ENCODE measurements at places on chromosomes 3 and 15.
A peak's percentile ranks its signal among the peaks of the same experiment; 100 is the strongest.

- DNase-seq, result peak; percentile 61
Measured at GRCh38 chr3:171113716-171114115, 87.2 kb upstream of the SLC2A2 start.

DNA sequence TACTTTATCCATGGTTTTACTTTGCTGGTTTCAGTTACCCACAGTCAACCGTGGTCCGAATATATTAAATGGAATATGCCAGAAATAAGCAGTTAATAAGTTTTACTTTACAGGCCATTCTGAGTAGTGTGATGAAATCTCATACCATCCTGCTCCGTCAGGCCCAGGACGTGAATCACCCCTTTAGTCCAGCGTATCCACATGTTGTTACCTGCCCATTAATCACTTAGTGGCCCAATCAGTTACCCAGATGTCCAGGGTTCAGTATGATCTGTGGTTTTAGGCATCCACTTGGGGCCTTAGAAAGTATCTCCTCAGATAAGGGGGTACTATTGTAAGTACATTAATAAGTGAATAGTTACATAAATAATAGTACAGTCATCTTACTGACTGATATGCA is 88.0 kb downstream of the TTBK2 start:
- DNase-seq, result no peak

- no peak for DNase-seq
Measured at GRCh38 chr3:93969443-93969842, 4.3 kb downstream of the PROS1 start.

DNA sequence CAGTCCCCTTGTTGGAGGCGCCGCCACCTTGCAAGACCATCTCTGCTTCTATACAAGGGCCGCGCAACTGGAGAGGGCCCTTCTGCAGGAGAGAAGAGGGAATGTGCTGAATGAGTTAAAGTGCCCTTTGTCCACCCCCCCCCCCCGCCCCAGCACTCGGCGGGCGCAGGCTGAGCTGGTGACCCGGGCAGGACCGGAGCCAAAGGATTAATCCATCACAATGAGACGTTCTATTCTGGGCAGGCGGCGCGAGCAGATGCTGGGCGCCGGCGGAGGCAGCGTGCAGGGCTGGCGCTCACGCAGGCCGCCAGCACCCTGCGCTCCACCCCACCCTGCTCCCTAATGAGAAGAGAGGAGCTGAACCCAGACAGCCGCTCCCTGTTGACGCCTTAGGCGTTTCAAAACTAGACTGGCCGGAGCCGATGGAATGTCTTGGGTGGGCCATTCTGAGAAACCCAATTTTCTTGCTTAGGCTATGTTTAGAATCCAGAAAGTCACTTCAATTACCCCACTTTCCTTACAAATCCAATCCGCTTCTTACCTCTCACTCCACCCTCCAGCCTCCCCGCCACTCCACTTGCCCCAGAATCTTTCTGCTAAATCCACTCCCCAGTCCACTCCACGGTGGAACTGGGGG is 32.9 kb downstream of the GJD2 start:
- peak; percentile 94 for DNase-seq

GRCh38 chr15:65174509-65174908 is 10.6 kb downstream of the CLPX start:
- no peak for DNase-seq

- no peak for DNase-seq
Measured at GRCh38 chr15:91243826-91244225, 143.8 kb downstream of the SV2B start.

DNA sequence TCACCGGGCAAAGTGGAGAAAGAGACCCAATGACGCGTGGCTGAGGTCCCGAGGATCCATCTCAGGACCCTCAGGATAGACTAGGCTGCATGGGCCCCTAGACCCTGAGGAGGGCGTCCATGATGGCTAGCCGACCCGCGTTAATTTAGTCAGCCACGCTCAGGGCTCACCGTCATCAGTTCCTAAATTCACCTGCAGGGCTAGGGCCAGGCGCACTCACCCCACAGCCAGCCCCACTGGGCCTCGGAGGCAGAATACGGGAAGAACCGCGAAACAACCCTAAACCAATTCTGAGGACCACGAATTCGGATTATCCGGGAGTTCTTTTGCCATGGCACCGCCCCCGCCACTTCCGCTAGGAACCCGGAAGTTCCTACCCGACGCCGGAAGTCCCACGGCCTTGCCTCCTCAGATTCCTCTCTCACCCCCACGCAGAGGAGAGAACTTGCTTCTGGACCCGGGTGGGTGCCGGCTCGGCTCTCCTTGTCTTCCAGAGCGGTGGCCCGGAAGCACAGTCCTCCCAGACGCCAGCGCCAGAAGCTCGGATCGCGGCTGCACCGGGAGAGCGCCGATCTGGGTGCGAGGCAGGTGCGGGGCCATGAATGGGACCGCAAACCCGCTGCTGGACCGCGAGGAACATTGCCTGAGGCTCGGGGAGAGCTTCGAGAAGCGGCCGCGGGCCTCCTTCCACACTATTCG is at the start of the genes EAF1 and METTL6:
Gene EAF1, plus strand, starts transcription at position 417 of the 699 bp plus-strand sequence. Its CDS starts 182 bp downstream, at position 599.
Gene METTL6, minus strand, starts transcription at position 363 of the 699 bp plus-strand sequence. CDS start 1,033 bp downstream, outside the sequence.
- peak; percentile 87 for DNase-seq

DNA sequence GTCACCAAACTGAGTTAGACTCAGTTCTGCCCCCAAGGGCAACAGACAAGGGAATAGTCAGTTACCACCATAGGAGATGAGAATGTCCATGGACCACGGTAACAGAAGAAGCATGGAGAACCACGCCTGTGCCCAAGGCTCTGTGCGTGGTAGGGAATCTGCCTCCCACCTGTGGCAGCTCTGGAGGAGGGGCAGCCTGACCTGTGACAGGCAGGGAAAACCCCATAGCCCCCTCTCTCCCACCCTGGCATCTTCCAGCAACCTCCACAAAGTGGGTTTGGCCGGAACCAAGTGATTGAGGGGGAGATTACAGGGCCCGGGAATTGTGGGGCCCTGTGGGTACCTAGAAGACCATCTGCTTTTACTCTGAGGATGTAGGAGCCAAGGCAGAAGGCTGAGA is 14.3 kb upstream of the LTF start:
- DNase-seq, result no peak

GRCh38 chr3:136353461-136353860 is 103.3 kb downstream of the PCCB start:
- DNase-seq, result no peak

- DNase-seq, result no peak
Measured at GRCh38 chr3:151264605-151265004, 13.7 kb downstream of the P2RY14 start.

- no peak for DNase-seq
Measured at GRCh38 chr3:40299721-40300335, 9.7 kb upstream of the EIF1B start.

GRCh38 chr3:57118254-57118653 is 46.9 kb downstream of the IL17RD start:
- no peak for DNase-seq

DNA sequence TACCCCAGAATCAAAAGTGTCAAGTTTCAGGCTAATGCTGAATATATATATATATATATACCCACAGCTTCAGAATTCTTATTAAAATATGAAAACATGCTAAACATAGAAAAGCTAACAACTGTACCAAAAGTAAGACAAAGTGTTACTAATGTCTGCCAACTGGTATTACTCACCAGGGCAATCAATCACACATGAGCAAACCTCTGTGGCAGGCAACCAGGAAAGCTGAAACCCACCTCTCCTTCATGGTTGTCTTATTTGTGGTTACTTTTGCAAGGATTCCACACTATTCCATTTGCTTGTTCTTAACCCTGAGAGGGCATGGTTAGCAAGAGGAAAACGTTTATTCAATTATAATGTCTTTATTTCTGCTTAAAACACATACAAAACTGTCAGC is 512.3 kb upstream of the MDFIC2 start:
- no peak for DNase-seq

- DNase-seq, result no peak
Measured at GRCh38 chr15:42159381-42160015, 3.1 kb upstream of the PLA2G4F start.

- DNase-seq, result no peak
Measured at GRCh38 chr3:112005091-112005672, 6.5 kb downstream of the TAGLN3 start.

- no peak for DNase-seq
Measured at GRCh38 chr3:172217877-172218276, 178.5 kb downstream of the FNDC3B start.

- DNase-seq, result no peak
Measured at GRCh38 chr3:196192524-196193051, 18.6 kb downstream of the ZDHHC19 start.

GRCh38 chr3:156632601-156633000 is 41.8 kb upstream of the TIPARP start:
- DNase-seq, result no peak

GRCh38 chr3:55888282-55888885 is 401.3 kb upstream of the WNT5A start:
- no peak for DNase-seq

DNA sequence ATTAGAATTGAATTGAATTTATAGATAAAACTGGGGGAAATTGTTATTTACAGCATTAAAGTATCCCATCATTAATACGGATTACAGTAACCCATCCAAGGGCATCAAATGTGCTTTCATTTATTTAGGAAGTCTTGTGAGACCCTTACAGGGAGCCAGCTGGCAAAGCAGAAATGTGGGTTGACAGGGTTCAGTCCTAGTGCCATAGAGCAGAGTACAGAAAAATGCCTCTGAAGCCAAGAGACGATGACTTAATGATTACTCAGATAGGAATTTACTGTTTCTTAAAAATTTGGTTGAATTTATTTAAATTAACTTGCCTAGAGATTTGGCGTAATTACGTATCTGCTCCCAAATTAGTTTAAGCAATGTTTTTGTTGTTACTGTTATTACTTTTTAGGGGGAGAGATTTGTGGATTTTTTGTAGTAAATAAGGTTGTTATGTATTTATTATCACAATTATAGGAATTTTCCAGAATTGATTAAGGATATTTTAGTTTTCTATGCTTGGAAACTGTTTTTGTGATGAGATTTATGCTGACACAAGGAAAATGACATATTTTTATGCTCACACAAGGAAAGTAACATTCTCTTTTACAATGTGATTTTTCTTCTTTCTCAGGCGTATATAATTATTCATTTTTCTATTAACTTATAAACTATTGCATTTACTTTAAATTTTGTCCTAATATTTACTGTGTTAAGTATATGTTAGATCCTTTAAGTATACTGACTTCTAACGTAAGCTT is 152.0 kb downstream of the EPHA6 start:
- no peak for DNase-seq

DNA sequence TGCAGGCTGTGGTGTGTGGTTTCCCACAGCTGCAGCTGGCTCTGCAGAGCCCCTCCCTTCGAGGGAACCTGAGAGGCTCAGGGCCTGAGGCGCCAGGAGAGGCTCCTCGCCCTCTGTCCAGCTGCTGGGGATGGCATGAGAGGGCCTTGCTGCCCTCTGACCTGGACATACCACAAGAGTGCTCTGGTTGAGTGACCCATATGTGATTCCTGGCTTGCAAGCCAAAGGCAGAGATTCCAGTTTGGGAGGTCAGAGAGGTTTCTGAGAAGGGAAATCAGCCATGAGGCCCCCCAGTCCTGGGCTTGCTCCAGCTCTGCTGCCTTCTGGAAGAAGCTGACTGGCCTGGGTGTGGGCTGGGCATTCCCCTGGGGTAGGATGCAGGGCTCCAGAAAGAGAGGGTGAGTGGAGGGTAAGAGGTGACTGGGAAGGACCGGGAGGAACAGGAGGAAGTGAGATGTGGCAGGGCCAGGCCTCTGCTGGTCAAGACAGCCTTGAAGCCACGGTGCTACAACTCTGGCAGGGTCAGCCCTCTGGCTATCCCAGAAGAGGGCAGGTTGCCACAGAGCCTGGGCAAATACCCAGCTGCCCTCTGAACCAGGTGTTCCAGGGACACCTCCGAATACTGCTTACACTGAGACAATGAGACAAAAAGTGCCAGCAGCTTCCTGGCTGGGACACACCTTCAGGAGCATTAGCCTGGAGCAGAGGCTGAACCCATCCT is 16.0 kb upstream of the SRP14 start:
- DNase-seq, result peak; percentile 18

DNA sequence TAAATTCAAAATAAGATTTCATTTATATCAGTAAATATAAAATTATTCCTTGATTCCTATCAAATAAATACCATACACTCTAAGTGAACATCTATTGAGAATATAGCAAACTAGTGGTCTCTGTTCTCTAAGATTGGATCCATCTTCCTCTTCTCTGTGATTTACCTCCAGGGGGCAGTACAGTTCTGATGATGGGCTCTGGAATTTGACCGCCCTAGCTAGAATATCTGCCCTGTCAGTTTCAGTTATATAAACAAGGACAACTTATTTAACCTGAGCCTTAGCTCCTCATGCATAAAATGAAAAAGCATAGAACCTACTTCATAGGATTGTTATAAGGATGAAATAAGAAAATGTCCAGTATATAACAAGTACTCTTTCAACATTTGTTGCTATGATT is 171.1 kb upstream of the CCDC54 start:
- peak; percentile 79 for DNase-seq

GRCh38 chr3:50256978-50257890 is 11.7 kb upstream of the SEMA3B start:
- DNase-seq, result peak; percentile 64

DNA sequence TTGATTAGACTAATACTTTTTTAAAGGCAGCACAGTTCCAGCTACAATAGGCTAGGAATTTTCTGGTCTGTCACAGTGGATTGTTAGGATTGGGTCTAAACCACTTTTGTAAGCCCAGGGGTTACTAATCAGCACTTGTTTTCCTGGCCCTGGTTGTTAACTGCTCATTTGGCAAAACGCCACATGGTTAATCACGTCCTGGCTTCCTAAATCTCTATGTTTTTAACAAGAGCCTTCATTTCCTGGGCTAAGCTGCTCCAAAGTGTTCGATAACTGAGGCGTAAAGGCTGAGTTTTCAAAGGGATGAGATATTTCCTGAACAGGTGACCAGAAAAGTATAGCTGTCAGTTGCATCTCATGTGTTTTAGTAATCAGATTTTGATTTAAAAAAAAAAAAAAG is 38.9 kb upstream of the CLRN1 start:
- DNase-seq, result peak; percentile 62

- DNase-seq, result no peak
Measured at GRCh38 chr15:99749386-99749785, 16.1 kb upstream of the LYSMD4 start.

DNA sequence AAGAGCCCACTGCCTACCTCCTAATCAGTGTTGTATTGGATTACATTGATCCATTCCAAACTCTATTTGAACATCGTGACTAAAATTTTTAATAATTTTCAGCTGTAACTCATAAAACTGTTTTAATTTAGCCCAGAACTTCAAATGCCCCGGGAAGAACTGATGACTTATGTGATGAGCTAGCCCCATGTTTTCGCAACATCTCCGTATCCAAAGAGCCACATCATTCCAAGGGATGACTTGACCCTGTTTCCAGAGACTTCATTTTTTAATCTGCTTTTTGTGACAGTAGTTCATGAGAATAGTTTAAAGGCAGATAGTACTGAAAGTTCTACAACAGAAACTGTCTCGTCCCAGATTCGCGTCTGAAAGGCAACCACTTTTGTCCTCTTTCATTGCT is 97.4 kb downstream of the STAC start:
- no peak for DNase-seq
